ENCODE measurements at places on chromosomes 12 and 14.

DNA sequence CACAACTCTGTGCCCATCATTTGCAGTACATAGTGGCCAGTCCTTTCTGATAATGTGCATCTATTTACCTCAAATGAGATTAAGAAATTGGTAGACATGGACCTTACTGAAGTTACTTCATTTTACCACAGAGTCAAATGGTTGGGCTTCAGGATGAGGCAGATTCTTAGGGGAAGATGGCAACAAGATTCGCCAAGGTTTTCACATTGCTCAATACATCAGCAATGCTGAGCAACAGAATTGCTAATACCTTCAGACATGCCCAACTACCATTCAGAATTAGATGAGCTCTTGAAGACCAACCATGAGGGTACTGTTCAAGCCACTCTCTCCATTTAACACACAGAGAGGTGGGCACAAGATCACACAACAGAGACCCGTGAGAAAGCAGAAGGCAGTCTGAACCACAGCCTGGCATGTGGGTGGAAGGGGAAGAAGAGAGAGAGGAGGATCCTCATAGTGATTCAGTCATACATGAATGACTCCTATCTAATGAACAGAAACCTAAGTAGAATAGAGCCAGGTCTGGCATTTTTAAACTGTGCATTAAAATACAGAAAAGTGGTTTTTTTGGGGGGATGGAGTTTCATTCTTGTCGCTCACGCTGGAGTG, 28.5 kb downstream of the CPM start:
- DNase-seq, result no peak

- no peak for DNase-seq
These were observed 341.6 kb upstream of the SFSWAP start for GRCh38 chr12:131369094-131369845.

- DNase-seq, result no peak
These were observed 34.6 kb downstream of the TESC start for GRCh38 chr12:117064596-117064995.

DNA sequence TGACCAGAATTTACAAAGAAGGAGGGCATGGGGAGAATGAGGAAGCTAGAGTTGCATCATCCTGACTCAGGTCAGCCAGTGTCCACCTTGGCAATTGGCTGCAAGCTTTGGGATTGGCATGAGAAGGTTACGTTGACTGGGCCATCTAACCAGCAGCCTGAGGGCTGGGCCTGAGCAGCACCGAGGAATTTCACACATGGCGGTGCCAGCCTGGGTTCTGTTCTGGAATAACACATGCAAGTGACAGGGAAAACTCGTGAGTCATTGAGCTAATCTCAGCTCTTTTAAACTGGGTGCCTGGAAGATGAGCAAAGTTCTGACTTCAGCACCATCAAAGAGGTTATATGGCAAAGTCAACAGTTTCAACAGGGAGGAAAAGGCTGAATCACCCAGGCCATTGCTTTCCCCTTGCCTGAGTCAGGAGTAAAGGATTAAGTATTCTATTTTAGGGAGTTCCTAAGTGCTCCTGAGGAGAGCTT, 543.2 kb upstream of the TBX3 start:
- no peak for DNase-seq

DNA sequence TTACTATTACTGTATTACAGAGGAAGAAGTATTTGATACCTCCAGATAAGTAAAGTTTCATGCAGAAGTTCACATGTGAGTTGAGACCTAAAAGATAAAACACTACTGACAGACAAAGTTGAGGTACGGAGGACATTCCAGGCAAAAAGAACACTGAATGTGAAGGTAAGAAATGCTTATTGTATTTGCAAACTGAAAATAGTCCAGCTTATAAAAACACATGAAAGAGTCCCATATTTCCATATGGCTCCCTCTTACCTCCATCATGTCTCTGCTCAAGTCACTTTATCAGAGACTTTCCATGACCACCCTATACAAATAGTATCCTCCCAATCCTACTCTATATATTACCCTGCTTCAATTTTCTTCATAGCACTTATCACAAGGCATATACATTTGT, 35.8 kb downstream of the SENP1 start:
- no peak for DNase-seq

- no peak for DNase-seq
These were observed 1021.0 kb downstream of the AACS start for GRCh38 chr12:126086242-126086641.

- DNase-seq, result no peak
These were observed 82.1 kb downstream of the NTF3 start for GRCh38 chr12:5514016-5514415.

DNA sequence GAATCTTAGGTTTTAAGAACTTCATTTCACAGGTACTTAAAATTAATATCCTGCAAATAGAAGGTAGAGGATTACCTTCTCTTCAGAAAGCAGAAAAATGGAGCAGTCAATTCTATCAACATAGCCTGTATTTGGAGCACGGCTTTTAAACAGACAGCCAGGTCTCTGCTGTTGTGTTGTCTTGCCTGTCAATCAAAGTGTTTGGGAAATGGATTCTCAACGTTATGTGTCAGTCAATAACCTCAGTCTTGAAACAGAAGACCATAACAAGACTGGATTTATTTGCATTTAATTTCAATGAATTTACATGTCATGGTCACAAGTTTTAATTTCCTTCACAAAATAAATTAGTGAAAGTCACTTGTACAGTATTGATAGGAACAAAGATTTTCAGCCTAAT, 51.9 kb upstream of the KRR1 start:
- no peak for DNase-seq

DNA sequence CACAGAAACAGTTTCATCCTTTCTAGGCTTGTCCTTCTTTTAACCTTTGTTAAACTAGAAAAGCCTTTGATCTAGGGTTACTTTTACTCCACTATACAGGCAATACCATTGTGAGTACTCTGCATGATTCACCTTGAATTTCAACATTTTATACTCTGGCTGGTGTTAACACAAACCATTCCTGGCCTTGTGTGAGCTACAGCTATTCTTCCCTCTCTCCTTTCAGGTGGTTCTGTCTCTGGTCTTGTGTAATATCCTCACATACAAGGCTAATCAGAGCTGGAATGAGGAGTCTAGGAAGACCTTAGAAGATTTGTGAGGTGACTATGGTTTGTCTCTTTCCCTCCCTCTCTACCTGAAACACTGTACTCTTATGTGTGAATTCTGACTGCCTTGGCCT, 837.4 kb upstream of the USP15 start:
- DNase-seq, result no peak

- no peak for DNase-seq
These were observed 57.7 kb upstream of the LDHB start for GRCh38 chr12:21715386-21715785.

DNA sequence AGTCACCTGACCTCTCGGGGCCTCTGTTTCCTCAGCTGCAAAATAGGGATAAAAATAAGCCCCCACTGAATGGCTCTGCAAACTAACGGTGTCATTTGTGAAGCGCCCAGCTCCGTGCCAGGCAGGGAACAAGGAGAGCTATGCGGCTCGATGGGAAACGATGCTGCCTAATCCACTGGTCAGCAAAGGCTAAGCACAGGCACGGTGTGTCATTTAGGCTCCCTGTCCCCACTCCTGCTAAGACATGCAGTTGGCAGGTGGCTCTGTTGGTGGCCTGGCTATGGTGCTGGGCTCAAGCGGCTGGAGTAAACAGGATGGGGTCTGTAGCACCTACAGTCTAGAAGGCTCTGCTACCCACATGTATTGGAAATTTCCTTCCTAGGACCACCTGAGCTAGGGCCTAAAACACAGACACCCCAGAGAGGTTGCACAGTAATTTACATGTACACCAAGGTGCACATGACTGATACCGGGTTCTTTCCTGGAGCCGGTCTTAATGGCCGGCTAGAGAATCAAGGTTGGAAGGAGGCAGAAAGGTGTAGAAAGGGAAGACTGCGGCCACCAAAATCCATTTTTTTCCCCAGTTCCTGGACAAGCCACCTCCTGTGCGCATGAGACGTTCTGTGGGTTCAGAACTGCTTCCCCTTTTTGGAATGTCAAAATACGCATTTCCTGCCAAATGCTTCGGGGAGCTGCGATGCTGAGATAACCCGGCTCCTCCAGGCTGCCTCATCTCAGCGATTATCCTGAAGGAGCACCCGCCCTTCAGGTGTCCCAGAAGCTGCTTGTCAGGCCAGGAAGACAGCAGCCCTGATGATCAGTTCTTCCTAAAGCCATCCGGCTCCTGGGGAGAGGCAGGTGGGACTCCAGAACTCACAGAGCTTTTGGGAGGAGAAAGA, 1.0 kb downstream of the CACNA2D4 start:
- no peak for DNase-seq

GRCh38 chr12:95549392-95550084, 1.7 kb downstream of the USP44 start:
- no peak for DNase-seq

- DNase-seq, result no peak
These were observed 204.3 kb downstream of the PPM1H start for GRCh38 chr12:62730649-62731048.

DNA sequence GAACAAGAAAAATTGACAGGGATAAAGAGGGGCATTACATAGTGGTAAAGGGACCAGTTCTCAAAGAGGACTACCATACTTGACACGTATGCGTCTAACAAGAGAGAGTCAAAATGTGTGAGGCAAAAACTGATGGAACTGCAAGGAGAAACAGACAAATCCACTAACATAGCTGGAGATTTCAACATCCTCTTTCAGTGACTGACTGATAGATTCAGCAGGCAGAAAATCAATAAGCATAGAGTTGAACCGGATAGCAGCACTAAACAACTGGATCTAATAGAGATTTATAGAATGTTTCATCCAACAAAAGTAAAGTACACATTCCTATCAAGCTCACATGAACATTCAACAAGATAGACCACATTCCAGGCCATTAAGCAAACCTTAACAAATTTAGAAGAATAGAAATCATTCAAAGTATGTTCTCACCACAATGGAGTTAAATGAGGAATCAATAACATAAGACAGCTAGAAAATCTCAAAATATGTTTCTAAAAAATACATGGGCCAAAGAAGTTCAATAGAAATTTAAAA, 16.1 kb upstream of the CRACR2A start:
- no peak for DNase-seq

DNA sequence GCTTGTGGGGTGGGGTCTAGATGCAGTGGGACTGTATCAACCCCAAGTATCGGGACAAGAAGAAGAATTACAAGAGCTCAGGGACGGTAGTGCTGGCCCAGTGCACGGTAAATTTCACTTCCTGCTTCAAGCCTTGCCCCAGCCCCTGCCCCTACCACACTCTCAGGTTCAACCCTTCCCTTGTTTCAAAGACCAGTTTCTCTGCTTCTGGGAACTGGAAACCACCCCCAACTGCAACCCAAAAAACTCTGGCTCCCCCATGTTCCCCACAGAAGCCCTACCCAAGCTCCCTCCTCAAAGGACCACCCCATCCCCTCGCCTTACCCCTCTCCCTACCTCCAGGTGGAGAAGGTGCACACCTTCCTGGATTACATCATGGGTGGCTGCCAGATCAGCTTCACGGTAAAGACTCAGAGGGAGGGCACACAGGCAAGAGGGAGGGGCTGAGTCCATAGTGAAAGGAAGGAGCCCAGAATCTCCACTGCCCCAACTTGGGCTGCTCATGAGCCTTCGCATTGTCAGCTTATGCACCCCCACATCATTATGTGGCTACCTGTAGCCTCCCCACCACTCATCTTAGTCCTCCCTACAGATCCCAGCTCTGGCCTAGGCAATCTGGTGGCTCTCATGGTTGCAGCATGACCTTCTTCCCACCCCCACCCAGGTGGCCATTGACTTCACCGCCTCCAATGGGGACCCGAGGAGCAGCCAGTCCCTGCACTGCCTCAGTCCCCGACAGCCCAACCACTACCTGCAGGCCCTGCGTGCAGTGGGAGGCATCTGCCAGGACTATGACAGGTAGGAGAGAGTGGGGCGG, 4.3 kb downstream of the CPNE6 start:
- no peak for DNase-seq

GRCh38 chr14:99212646-99213045, 59.4 kb downstream of the BCL11B start:
- no peak for DNase-seq

DNA sequence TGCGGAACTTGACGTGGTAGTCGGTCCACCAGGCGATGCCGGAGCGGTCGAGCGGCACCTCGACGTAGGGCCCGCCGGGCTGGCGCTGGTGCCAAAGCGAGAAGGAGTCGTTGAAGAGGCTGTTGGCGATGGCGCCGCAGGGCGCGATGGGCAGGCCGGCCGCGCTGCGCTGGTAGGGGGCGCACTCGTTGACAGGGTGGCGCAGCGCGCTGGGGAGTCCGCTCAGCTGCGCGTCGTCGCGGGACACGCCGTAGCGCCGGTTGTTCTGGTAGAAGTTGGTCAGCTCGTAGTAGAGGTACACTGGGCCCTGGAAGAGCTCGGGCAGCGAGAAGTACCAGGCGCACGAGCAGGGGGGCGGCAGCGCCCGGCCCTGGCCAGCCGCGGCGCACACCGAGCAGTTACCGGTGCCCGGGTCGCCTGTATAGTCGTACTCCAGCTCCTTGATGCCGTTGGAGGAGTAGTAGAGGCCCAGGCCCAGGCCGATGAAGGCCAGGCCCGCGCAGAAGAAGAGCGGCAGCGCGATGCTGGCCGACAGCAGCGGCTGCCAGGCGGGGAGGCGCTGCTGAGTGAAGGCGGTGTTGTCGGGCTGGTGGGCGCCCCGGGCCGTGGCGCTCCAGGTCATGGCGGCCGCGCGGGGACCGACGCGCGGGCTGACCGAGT, 482 bp downstream of the TMEM30B start:
- peak; percentile 74 for DNase-seq

DNA sequence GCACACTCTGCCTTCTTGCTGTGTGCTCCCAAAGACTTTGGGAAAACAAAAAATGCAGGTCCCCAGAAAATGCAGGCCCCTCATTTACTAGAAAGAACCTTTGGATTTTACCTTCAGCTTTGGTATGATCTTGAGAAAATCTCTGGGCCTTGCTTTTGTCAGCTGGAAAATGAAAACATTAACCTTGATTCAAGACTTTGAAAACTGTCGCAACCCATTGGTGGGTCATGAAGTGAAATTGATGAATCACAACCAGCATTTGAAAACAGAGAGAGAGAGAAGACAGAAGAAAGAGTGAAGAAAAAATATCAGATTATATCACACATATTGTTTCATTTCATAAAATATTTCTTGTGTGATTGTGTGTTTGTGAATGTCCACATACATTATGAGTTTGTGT, 322.5 kb downstream of the ZFP36L1 start:
- DNase-seq, result no peak

DNA sequence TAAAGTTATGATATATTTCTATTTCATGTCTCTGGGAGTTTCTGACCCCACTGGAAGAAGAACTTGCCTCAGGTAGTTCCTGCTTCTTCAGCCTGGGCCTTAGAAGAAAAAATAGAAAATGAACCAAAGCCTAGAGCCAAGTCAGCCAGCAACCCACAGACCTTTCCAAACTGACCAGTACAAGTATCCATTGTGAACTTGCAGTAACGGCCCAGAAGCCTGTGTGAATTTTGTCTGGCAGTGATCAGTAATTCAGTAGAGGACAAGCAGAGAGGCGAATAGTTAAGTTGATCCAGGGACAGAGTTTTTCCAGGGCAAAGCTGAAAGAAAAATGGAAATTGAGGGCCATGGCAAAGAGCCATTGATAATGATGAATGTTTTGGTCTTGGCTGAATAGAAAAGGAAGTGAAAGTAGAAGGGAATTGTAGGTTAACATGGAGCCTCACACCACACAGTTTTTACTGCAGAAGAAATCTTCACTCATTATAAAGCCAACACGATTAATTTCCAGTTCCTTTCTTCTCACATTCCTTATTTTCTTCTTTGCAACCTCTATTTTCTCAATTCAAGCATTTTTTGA, 311.8 kb downstream of the BTG1 start:
- no peak for DNase-seq

Measured in activated T-cell treated with anti-CD3 and anti-CD28 coated beads for 48 hours (primary cell).